Memory B cell (primary cell): ENCODE measurements at places on chromosomes 2 and 18.

- no peak for DNase-seq
Measured at GRCh38 chr2:210000464-210001324, 1.7 kb upstream of the RPE start.

- no peak for DNase-seq
Measured at GRCh38 chr18:33076601-33077000, 303.8 kb upstream of the KLHL14 start.

GRCh38 chr2:39488450-39488849, 51.4 kb upstream of the MAP4K3 start:
- DNase-seq: no peak

- no peak for DNase-seq
Measured at GRCh38 chr18:7116001-7116730, 1.4 kb downstream of the LAMA1 start.
